ENCODE measurements at places on chromosomes 3 and 15.

DNA sequence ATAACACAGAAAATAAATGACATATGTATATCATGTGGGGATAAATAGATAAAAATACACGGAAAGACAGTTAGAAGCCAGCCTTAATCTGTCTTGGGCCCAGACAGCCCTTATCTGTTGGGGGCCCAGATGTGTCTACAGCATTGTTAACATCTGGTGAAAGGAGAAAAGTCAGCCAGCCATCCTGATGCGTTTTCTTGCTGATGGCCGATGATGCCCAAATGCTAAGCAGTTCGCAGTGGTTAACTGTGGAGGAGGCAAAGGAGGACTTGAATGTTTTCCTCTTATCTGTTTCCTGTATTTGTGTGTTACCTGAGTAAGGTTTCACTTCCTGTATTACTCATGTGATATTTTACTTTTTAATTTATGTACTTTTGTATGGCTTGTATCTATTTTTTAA is 46.2 kb downstream of the NOX5 start:
- DNase-seq: no peak

DNA sequence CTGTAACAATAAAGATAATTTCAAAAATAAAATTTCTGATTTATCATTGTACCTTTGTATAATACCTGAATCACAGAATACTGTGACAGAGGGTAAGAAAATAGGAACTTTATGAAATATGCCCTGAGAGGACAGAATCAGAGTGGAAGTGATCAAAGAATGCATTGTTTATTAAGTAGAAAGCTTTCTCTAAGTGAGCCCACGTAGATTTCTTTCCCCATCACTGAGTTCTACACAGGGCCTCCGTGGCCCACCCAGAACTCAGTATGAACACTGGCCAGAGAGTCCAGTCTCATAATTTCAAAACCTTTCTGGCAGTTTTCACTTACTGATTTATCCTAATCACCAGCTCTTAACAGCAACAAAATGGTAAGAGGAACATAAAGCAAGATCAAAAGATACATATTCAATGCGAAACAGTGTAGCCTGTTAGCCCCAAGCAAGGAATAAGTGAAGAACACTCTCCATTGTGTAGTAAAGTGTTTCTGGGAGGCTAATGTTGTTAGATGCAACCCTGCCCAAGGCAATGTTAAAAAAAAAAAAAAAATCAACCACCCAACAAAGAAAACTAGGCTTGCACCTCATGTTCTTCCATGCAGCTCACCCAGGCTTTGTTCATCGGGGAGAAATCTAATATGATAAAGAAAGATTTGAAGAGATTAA is 341.3 kb downstream of the LSAMP start:
- DNase-seq: no peak

DNA sequence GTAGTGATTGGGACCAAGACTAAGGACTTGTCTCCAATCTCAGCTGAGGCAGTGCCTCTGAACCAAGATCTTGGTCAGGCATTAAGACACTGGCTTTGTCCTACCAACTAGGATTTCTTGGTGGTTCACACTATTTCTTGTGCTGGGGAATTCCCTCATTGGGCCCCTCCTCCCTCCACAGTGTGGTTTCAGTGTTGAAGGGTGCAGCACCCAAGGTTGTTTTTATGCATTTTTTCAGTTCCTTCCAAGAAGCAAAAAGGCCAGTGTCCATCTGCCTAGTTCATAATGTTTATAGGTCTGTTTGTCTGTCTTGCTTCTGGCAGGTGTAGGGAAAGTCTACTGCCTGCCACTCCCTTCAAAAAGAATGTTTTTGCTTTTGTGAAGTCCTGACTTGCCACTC is 10.6 kb upstream of the ITPKA start:
- no peak for DNase-seq

- no peak for DNase-seq
Observed at GRCh38 chr3:81472600-81473362, 288.7 kb downstream of the GBE1 start.

DNA sequence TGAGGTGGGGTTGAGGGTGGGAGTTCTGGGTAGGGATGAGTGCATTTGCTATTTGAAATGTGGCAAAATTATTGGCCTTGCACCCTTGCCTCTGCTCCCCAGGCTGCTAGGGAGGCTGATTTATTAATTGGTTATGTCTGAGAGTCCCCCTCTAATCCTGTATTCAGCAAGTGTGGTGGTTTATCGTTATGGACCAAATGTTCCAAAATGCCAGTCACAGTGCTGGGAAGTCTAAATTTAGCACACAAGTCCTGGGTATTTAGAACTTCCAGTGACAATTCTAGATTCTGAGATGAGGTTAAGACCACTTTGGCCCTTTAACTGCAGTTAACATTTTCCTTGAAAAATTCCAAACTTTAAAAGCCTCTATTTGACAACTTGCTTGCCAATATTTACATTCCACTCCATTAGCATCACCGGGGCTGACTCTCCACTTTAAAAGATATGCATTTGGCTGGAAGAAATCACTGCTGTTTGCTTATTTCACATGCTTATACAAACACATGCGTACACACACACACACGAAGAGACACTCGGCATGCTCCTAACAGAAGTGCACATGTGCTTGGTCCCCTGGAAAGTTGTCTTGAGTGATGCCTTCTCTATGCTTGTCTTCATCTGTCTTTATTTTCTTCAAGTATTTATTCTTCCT is 247.7 kb downstream of the IL20RB start:
- no peak for DNase-seq

GRCh38 chr3:48301800-48302166 is 31.7 kb downstream of the SPINK8 start:
- no peak for DNase-seq
